Brain microvascular endothelial cell (primary cell): ENCODE measurements at places on chromosomes 16 and 17.

DNA sequence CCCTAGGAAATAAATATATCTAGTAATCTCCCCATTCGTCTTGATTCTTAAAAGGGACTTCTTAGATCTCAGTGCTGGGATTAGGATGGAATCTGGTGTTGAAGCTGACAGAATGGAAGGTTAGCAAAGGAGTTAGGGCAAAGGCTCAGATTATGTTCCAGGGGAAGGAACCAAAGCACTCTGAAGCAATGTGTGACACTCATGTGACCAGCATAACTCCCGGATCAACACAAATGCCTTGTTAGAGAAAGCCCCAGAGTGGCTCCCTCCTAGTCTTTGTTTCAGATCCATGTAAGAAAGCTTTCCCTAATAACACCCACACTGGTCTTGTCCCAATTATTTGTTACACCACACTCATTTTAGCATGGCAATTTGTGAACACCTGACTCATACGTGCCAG is 62.6 kb upstream of the ERN1 start:
- no peak for DNase-seq

GRCh38 chr16:17728196-17728595 is 257.4 kb upstream of the XYLT1 start:
- no peak for DNase-seq

DNA sequence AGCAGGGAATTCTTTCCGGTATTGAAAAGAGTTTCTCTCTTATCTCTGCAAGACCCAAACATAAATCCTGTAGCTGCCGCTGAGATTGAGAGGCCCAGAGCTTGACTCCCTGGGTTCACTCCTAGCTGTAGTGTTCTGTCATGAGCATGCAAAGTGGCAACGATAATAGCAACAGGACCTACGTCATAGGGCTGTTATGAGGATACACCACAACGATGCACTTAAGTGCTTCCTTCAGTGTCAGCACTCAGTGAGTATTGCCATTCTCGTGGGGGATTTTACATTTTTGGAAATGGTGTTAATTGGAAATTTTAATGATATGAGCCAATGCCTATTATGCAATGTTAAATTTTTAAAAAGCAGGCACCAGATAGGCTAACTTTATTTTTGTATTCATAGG is 199.8 kb downstream of the CYLD start:
- DNase-seq: no peak

DNA sequence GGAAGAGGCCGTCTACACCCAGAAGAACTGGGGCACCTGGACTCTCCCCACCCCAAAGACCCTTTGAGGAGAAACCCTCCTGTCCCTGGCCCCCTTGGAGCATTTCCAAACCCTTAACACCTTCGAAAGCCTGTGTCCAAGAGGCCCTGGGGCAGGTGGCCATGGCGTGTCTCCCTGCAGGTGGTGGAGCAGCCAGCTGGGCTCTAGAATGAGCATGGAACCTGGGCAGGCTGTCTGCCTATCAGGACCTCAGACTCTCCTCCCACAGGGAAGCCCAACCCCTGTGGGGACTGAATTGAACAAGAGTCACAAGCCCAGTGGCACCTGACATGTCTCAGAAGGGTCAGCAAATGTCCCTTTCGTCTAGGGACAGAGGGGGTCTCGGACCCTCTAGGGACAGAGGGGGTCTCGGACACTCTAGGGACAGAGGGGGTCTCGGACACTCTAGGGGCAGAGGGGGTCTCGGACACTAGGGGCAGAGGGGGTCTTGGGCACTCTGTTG is 8.4 kb downstream of the CBX4 start:
- DNase-seq: no peak

- no peak for DNase-seq
Observed at GRCh38 chr16:17414421-17414820, 56.3 kb downstream of the XYLT1 start.

DNA sequence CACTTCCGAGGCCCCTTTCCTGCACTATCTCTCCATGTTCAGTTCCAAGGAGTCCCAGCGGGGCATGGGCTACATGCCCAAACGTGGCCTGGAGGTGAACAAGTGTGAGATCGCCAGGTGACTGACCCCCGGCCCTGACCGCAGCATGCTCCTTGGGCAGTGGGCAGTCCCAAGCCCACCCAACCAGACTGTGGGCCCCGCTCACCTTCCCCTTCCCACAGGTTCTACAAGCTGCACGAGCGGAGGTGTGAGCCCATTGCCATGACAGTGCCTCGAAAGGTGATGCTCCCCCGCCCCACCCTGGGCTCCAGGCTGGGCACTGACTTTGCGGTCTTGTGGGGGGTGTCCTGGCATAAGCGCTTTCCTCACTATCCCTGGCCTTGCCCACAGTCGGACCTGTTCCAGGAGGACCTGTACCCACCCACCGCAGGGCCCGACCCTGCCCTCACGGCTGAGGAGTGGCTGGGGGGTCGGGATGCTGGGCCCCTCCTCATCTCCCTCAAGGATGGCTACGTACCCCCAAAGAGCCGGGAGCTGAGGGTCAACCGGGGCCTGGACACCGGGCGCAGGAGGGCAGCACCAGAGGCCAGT is 4.7 kb downstream of the CORO1A start:
- no peak for DNase-seq

DNA sequence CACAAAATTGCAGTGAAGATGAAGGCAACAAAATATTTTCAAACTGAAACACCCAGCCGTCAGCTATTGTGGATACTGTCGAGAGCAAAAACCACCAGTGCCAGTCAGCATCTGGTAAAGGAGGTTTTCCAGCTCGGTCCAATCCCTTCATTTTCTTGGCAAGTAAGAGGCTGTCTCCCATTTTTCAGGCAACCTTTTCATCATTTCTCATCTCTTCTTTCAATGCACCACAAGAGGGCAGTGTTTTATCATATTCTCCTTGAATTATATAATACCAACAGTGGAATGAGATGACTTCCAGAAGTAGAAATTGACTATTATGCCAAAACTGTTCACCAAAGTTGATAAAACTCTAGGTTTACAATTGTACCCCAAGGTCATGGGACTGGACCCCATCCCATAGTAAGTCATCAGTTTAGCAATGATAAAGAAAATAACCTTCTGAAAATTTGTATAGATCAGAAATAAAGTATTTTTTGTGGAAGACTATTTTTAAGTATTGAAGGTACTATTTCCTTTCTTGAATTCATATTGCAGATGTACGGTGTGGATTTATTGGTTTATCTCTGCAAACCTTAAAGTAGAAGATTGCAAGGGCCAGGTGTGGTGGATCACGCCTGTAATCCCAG is 16.8 kb downstream of the NQO1 start:
- DNase-seq: peak; percentile 29

DNA sequence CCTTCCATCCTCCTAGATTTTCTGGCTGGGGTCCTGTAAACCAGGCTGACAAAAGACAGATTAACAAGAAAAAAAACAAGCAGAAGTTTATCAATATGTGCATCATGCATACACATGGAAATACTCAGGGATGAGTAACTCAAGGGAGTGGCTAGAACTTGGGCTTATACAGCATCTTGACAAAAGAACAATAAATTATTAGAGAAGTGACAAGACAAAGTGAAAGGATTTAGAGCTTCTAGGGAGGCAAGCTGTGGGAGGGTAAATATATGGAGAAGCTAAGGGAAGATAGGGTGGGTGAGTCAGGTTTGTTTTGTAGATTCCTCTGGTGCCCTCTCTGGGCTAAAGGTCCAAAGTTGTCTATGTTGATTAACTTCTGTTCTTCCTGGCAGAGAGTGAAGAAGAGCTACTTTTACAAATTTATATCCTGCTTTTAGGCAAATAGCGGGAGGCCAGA is 48.0 kb upstream of the NDRG4 start:
- DNase-seq: peak; percentile 22
